ENCODE measurements at places on chromosomes 11 and 22. TPM values are rescaled to one million over a fixed set of nuclear protein-coding genes. Genes with fewer than 3 reads are reported as not detected.

Gene OLFML1
- total RNA-seq, result 1.1 TPM

Gene EXPH5
- 3.1 TPM for total RNA-seq

DNA sequence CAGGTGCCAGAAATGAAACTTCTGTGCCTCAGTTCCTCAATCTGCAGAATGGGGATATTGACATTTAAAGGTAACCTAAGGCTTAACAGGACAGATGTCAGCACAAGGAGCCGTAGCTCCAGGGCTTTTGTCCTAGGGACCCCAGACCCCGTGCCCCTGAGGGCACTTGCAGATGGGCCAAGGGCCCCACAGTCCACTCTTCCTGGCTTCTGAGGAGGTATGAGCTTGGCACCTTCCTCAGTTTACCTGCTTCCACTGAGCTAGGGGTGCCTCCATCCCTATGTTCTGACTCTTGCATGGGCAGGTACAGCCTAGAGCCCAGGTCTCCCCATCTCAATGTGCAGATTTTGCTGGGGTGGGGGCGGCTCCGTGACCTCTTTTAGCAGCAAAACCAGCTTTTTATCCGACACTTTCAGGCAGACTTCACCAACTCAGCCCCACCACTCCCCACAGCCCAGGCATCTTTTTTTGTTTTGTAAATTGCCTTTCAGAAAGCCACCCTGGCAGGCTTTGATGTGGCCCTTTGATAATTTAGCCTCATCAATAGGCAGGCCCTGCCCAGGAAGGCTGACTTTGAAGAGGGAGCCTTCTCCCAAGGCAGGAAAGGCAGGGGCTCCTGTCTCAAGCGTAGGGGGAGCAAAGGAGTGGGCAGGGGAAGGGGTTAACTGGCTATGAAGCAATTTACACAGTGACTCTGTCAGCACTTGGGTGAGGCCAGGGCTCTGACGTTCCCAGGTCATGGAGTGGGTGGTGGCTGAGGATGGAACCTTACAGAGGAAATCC lies 23.7 kb upstream of the FGF3 start:
- no peak for DNase-seq

DNA sequence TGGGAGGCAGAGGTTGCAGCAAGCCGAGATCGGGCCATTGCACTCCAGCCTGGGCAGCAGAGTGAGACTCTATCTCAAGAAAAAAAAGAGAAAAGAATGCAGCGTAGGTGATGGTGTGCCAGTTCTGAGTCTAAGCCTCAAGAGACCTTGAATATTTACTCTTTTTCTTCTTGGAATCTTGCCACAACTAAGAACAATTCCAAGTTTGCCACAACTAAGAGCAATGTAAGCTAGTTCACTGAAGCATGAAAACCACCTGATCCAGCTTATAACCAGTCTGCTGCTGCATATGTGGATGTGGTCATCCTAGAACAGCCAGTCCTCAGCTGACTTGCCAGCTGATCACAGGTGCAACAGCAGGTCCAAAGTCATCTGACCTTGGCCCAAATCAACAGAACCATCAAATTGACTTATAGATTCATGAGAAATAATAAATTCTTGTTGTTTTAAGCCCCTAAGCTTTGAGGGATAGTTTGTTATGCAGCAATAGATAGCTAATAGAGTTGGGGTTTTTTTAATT lies 25.4 kb upstream of the SEZ6L start:
- DNase-seq, result no peak

- DNase-seq, result no peak
Observed at GRCh38 chr11:82932564-82932963, 31.0 kb downstream of the DDIAS start.
